Fibroblast of skin of right biceps (primary cell): ENCODE measurements at places on chromosomes 5 and 9.

GRCh38 chr9:94780516-94780950 is 54.0 kb downstream of the AOPEP start:
- no peak for DNase-seq

DNA sequence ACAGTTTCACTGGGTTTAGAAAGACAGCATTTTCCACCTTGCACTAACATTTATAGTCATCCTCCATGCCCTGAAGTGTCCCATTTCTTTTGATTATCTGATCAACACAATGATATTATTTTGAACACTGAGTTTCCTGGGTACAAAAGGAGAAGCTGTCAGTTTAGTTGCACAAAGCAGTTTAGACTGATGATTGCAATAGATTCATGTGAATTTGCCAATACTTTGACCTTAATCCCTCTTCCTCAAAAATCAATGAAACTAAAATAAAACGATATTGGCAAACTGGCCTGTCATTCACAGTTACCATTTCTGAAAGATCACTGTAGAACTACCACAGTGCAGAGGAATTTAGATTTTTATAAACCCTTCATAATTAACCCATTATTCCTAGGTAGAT is 34.2 kb upstream of the RASGRF2 start:
- DNase-seq: no peak

DNA sequence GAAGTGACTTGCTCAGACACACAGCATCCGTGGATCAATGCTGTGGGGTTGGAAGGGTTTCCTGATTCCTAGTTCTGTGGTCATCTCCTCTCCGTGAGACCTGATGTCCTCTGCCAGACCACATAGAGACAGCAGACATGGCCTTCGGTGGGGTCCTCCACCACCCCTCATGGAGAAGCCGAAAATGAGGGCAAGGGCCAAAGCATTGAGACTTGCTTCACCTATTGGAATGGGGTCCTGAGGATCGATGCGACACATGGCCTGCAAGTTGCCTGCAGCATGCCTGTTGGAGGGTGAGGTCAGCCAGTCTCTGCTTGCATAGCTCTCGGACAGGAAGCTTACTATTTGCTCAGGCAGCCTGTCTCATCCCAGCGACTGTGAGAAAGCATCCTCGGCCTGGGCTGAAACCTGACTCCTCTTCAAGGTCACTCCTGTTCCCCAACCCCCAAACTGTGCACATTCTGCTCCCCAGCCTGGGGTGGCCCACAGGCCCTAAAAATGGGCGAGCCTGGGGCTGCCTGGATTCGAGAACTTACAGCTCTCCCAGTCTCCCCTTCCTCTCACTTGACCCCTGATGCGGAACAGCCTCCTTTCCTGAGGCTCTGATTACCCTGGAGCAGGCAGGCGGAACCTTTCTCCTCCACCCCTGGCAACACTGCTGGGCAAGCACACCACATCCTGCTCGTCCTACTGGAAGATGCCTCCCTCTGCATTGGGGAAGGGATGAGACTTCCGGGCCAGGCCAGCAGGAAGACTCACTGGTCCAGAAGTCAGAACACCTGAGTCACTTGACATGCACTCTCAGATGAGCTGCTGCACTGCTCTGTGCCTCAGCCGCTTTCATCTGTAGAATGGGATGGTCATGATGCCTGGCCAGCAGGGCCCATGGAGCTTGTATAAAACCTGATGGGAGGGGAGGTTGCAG is 186.9 kb downstream of the RGS3 start:
- peak; percentile 53 for DNase-seq

- no peak for DNase-seq
Measured at GRCh38 chr5:176792655-176793342, 17.6 kb upstream of the UNC5A start.

GRCh38 chr5:14216372-14216771 is 73.2 kb downstream of the TRIO start:
- DNase-seq: no peak
